NCI-H2081 treated with DMSO at 0.1 percent for 48 hours (cell line): ENCODE measurements at places on chromosomes 5 and 9.

DNA sequence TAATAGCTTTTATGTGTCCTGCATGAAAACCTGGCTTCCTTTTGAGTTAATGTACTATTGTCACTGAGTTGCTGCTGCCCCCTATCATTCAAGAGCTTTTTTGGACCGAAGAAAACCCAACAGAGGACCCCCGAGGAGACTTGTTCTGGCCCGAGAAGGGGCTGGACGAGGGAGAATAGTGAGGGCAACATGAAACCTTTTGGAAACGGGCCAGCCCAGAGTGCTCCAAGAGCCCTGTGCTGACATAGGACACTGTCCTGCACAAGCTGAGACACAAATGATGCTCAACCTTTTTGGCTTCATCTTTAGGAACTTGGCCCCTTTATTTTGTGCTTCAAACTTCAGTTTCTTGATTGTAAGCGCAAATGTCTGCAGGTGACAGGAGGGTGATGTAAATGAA lies 4.0 kb upstream of the GADD45G start:
- no peak for DNase-seq

GRCh38 chr5:138720840-138721239 lies 32.4 kb upstream of the CTNNA1 start:
- DNase-seq = no peak

GRCh38 chr9:123470121-123470782 lies 114.3 kb downstream of the CRB2 start:
- DNase-seq = no peak

DNA sequence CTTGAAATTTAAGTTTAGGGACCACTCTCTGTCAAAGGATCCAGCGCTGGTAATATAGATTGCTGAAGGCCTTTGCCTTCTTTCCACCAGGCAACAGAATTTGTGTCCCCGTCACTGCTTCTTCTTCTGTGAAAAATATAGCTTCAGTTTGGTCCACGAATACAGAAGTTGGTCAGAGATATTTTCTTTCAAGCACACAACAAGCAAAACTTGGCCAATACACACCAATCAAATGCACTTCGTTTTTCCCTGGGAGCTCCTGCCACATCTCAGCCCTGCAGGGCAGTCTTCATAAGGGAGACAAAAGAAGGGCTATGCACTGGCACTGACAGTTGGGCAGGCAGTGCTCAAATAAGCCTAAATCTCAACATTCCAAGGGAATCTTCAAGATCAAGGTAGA lies 22.9 kb downstream of the HAVCR2 start:
- no peak for DNase-seq

GRCh38 chr9:15140051-15140450 lies 167.0 kb downstream of the TTC39B start:
- no peak for DNase-seq

GRCh38 chr5:1431021-1431811 lies 14.0 kb downstream of the SLC6A3 start:
- DNase-seq = no peak

GRCh38 chr5:76556511-76557221 lies 66.5 kb downstream of the F2RL2 start:
- no peak for DNase-seq

DNA sequence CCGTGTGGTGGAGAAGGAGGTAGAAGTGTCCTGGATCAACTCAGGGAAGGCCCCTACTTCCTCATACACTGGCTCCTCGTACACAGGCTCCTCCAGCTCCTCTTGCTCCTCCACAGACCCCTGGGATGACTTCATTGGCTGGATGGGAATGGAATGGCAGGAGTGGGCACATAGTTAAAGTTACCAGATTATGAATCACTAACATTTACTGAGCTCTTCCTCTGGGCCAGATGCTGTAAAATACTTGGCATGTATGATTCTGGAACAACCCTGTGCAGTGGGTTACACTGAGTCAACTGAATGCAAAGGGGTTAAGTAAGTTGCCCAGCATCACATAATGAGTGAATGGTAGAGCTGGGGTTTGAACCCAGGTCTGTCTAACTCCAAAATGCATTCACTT lies 3.1 kb upstream of the FCHSD1 start:
- DNase-seq = no peak

GRCh38 chr9:92934321-92934720 lies 13.0 kb upstream of the FGD3 start:
- no peak for DNase-seq

GRCh38 chr9:20382460-20383071 lies 239.7 kb downstream of the MLLT3 start:
- no peak for DNase-seq

DNA sequence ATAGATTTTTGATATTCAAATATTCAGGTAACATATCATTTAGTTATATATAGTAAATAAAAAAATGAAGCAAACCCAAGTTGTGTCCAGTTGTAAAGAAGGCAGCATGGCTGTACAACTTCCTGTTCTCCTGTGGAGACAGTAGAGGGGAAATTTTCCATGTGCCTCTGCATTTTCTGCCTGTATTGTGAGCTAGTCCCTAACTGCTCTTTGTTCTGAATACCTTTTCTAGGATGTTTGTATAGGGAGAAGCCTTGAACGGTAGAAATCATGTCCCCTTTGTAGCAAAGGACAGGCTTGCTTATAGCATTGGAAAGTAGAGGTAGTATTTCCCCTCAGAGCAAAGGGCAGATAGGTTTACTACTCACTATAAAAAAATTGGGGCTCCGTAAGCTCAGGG lies 13.3 kb upstream of the RPS23 start:
- DNase-seq = no peak
